Suppressor macrophage treated with lipopolysaccharide for 1 hour (primary cell): ENCODE measurements at places on chromosomes 6 and 20.
A peak's percentile ranks its signal among the peaks of the same experiment; 100 is the strongest.

GRCh38 chr20:34755367-34755766, 51.2 kb downstream of the TP53INP2 start:
- DNase-seq = no peak

- DNase-seq = no peak
These were observed 145.4 kb upstream of the FOXA2 start for GRCh38 chr20:22729616-22730236.

GRCh38 chr20:50309280-50309763, 118.7 kb downstream of the CEBPB start:
- no peak for DNase-seq

DNA sequence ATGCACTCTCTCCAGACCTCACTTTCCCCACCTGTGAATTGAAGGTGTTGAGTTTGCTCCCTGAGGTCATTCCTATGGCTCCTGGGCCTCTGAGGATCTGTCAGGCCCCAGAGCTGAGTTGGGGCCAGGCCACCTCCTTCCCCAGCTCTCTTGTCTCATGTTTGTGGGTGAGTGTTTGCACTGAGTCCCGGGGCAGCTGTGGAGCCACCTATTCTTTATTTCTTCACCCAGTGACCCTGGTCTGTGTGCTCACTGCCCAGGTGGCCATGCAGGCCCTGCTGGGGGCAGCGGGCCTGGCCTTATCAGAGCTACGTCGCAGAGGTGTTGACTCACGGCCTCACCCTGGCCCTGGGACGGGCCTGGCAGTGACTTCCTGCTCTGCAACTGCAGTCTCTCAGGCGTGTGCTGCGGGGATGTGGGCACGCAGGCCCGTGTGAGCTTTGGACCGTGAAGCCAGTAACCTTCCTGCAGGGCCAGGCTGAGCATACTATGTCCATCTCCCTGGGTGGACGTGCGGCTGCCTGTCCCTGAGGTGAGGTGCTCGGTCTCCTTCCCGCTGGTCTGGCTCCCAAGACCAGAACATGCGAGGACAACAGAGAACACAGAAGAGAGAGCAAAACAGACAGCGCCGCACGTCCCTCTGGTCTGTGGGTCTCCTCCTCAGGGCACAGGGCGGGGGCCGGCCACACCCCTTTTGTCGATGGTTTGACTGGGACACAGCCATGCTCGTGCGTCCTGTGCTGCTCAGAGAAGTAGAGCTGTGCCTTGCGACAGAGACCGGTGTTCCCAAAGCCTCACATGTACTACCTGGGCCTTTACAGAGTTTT, 12.1 kb downstream of the TMEM181 start:
- no peak for DNase-seq

- DNase-seq = no peak
These were observed 7.9 kb downstream of the BPIFB3 start for GRCh38 chr20:33061658-33062028.

GRCh38 chr6:142819603-142820337, 125.2 kb downstream of the HIVEP2 start:
- peak; percentile 59 for DNase-seq

DNA sequence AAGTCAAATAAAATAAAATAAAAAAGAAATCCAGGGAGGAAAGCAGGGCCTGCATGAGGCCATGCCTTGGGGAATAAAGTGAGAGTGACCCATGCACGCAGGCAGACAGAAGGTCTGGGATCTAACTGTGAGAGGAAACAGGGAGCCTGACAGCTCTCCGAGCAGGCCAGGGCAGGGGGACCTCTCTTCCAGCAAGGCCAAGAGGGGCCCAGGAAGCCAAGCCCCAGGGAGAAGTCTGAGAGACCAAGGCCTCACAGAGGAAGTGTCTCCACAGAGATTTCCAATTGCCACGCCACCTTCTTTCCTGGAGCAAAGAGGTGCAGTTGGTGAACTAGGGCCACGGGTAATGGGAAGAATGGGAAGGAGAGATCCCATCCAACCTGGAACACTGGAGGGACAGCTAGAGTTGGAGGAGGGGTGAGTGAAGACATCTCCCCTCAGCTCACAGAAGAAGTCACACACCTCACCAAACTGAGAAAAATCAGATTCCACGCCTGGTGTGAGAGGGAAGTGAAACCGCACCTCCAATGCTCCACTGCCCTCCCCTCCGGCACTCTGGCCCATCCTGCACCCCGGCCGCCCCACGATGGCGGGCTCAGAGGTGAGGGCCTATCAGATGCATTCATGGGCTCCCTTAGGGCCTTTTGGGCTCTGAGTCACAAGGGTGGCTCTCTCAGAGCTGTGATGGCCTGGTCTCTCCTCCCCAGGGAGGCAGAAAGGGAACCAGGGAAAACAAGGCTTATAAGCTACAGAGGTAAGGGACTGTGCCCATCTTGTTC, 25.1 kb upstream of the TAF8 start:
- DNase-seq = peak; percentile 40

DNA sequence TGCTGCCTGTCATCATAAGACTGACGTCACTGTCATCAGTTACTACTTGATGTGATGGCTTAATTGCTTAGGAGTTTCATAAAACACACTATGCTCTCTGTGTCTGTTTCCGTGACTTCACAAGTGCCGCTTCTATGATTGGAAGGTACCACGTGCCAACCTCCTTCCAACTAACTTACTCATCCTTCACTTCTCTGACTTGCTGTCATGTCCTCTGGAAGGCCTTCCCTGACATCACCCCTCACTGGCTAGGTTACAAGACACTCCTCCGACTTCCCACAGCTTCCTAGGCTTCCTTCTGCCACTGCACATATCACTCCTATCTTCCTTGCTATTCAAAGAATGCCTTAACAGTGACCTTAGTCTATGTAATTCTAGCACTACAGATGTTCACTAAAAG, 20.4 kb downstream of the SERINC3 start:
- no peak for DNase-seq

DNA sequence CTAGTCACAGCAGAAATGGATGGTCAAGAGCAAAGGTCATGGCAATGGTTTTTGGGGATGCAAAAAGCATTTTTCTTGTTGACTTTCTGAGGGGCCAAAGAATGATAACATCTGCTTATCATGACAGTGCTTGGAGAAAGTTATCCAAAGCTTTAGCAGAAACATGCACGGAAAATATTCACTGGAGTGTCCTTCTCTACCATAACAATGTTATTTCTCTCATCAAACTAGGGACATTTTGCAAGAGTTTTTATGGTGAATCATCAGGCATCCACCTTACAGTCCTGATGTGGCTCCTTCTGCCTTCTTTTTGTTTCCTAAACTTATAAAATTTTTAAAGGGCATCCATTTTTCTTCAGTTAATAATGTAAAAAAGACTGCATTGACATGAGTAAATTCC, 302.3 kb downstream of the HIVEP2 start:
- DNase-seq = no peak

GRCh38 chr20:1414982-1415381, 22.1 kb upstream of the FKBP1A start:
- DNase-seq = no peak

GRCh38 chr20:33630507-33630906, 31.6 kb upstream of the C20orf144 start:
- no peak for DNase-seq

GRCh38 chr20:19547547-19547946, 210.5 kb upstream of the RIN2 start:
- DNase-seq = no peak

DNA sequence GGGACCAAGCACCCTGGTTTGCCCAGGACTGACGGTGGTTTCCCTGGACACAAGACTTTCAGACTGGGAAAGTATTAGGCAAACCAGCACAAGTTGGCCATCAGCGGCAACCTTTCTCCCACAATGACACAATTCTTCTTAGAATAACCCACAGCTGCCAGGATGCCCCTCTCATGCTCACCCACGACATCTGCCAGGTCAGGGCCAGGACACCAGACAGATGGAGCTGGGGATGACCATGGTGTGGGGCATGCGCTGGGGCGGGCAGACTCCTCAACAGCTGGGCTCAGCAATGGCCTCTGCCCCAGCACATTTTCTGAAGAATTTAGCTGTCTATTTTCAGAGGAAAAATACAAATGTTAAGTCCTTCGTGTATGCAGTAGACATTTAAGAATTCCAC, 226.4 kb downstream of the FNDC1 start:
- DNase-seq = no peak

- DNase-seq = no peak
These were observed 24.1 kb downstream of the GFOD1 start for GRCh38 chr6:13463328-13463717.

DNA sequence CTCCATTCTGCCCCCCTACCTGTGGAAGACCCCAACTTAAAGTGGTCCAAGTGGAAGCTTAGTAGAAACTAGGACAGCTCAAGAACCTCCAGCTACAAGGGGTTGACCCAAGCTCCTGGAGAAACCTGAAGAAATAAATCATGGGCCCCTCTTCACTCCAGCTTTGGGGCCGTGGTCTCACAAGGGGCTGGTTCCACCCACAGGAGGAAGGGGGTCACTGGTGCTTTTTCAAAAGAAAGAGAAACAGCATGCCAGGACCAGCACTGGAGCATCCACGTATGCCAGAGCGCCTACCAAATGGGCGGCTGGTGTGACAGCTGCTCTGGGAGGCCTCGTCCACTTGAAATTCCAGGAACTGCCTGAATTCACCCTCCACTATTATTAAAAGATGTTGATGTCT, 14.4 kb upstream of the ANKRD60 start:
- DNase-seq = no peak

DNA sequence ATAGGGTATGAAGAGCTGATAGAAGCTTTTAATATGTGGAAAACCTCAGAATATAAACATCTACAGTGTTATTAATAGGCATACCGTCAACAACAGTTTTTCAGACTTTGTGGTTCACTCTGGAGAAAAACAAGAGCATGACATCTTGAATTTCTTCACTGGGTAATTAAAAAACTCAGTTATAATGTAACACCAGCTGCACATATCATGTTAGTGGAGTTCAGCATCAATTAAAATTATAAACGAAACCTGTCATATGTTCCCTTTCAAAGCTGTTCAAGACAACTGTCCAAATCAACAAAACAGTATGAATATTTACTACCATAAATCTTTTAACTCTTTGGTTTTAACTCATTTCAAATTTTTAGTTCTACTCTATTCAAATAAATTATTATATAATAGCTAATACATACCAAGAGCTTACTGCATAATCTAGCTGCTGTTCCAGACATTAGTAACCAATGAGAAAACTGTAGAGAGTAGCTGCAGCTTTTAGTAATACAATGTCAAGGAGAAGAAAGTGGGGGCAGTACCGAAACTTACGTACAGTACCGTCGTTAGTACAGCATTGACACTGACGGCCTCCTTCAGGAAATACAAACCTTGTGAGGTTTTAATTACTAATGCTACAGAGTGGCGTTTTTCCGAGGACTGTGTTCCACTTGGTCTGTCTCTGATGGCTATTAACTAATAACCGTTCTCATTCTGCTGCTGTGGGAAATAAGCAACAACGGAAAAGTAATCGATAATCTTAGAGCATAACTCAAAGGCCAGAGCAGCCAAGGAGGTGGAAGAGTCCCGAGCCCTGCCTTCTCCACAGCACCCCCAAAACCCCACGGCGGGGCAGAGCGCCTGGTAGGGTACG, 532 bp upstream of the PM20D2 start:
- peak; percentile 37 for DNase-seq

DNA sequence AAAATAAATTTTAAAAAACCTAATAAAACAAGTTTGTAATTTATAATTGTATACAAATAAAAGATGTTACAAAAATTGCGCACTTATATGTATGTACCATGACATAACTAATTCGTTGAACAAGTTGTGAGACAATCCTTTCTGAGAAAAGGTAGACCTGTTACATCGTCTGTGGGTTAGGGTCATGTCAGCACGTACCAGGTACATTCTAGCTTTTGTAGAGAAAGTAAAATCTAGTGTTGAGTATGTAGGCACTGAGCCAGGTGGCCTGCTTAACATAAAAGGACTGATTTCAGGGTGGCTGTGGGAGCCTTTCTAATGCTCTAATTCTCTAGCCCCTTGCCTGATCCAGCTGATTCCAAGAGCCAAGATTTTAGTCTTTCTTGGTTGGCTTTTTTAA, 10.4 kb downstream of the RPL7L1 start:
- no peak for DNase-seq

GRCh38 chr6:38220069-38220723, 400.7 kb downstream of the ZFAND3 start:
- no peak for DNase-seq

DNA sequence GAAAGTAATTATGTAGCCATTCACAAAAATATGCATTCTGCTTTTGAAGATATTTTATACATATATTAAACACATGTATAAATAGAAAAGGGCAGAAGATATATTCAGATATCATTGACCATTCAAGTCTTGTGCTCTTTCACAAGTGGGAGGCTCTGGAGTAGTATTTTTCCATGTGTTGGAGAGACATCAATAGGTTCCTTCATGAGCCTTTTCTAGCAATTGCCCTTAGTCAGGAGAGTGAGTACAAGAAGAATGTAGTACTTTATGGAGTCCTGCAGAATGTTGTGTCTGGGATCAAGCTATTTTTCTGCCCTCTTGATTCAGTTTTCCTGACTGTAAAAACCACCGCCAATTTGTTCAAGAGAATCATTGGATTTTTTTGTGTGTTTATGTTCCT, 117.9 kb downstream of the LRRC1 start:
- DNase-seq = no peak

DNA sequence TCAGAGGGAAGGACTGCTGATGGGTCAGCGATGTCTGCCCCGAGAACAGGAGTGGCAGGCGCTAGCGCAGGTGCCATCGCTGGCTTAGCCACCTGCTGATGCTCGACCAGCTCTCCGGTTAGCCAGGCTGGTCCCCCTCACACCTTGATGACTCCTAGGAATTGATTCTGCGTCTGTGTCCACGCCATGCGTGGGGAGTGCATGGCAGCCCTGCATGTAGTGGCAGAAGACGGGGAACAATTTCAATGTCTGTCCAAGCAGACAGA, 6.7 kb downstream of the SS18L1 start:
- DNase-seq = no peak

- no peak for DNase-seq
These were observed 96.4 kb upstream of the CNKSR3 start for GRCh38 chr6:154606860-154607259.

GRCh38 chr20:20864351-20865096, 152.1 kb upstream of the RALGAPA2 start:
- DNase-seq = no peak

DNA sequence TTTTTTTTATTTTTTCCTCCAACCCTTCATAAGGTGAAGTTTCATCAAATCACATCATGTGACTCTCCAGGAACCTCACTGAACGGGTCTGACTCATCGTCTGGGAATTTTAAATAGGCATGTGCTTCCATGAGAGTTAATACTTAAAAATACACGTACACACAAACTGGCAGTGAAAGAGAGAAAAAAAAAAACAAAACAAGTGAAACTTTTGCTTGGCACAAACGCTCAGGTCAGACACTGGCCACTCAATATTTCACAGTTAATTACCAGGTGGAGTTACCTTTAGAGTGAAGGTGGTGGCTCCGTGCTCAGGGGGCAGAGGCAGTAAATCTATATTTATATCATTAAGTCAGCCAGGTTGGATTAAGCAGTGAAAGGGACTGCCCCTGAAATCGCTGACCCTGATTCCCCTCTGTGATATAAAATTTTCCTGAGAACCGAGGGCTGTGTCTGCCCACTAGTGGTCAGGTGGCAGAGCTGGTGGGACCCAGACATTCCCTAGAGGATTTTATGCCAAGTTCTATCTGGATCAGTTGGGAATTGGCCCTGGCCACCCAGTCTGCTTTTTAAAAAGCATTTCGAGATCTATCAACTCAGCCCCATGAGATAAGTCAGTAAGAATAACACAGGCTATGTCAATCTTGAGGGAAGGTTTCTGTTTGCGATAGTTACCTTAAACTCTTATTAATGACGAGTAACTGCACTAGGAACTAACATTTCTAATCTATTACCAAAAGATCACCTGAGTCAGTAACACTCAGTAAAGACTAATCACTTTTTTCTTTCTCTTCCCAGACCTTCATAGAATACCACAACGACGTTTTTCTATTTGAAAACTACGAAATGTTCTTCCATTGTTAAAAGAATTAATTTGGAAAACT, 259.1 kb downstream of the HDGFL1 start:
- peak; percentile 25 for DNase-seq
